ENCODE measurements at places on chromosomes 4 and X.
A peak's percentile ranks its signal among the peaks of the same experiment; 100 is the strongest.

DNA sequence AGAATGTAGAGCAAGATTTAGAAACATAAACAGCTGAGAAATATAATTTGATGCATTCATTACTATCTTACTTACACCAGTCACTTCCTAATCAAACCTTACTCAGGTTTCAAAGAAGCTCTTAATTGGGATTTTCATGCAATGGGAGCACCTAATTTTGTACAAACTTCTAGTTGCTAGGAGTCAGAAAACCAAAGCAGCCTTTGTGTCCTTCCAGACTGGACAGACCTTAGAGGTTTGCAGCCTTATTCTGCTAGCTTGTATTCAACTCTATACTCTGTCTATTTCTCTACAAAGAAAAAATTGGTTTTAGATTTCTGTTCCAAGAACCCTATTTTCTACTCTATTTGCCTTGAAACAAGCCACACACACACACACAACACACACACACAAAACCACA is 19.4 kb downstream of the GABRA2 start:
- DNase-seq: no peak

GRCh38 chr4:1409491-1410425 is 3.5 kb upstream of the NKX1-1 start:
- DNase-seq: no peak

- no peak for DNase-seq
Observed at GRCh38 chrX:17655211-17656034, 81.9 kb upstream of the SCML1 start.

- DNase-seq: no peak
Observed at GRCh38 chr4:20311856-20312255, 60.2 kb downstream of the SLIT2 start.

DNA sequence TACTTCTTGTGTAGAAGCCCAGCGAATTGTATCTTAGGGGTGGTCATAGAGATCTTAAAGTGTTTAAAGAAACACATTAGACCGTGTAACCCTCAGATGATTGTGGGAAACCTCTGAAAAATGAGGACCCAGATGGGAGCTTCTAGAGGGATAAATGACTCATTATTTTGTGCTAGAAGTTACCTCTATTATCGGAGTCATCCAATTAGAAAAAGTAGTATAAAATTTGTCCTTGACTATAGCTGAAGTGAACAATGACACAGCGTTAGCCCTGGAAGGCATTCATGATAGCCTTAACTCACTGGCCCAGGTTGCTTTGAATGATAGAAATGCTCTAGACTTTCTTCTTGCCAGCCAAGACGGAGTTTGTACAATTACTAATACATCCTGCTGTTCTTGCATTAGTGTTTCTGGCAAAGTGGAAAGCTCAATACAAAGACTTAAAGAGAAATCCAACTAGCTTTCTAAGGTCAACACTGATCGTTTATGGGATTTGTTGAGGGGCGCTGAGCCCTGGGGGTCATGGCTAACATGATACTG is 178.9 kb upstream of the VEGFC start:
- DNase-seq: no peak

DNA sequence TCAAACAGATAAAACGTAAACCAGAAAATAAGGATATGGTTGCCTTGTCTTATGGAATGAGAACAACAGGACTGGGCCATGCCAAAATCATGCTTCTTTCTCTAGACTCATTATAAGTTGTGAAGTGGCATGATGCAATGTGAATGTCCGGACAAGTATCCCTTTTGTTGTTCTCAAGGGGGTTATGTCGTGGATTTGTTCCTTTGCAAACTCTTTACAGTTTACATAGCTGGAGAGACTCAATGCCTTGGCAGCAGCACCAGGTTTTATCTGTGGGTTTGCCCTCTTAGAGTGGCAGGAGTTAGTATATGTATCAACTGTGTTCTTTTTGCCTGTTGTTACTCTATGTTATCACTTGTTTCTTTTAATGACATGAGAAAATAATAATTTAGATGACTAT is 41.4 kb downstream of the SPRY1 start:
- DNase-seq: no peak

DNA sequence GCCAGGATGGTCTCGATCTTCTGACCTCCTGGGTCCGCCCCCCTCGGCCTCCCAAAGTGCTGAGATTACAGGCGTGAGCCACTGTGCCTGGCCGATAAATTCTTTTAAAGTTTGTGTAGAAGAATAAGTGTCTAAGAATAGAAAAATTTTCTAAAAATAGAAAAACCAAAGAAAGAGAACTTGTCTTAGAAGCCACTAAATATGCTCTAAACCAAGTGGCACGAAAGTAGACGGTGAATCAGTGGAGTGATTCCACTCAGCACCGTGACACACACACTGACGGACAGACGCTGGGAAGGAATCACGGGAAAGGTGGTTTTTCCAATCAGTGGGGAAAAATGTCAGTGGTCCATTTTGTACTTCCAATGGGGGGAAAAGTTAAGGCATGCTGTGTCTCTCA is 72.7 kb upstream of the PSAPL1 start:
- no peak for DNase-seq

DNA sequence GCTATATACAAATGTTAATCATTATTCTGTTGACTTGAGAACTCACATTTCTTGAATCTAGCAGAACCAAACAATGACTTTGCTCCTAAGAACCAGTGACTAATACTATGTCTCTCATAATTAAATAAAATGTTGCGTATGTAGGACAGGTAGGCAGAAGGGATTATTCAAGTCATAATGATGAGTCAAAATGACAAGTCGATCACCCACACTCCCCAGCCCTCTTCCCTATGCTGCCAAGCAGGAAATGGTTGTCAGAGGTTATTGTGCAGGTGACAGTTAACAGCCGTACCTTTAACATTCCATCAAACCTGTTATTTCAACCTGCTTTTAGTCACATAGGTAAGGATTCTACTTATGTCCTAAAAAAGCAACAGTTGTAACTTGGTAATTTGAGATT is 22.0 kb upstream of the STK26 start:
- DNase-seq: no peak

DNA sequence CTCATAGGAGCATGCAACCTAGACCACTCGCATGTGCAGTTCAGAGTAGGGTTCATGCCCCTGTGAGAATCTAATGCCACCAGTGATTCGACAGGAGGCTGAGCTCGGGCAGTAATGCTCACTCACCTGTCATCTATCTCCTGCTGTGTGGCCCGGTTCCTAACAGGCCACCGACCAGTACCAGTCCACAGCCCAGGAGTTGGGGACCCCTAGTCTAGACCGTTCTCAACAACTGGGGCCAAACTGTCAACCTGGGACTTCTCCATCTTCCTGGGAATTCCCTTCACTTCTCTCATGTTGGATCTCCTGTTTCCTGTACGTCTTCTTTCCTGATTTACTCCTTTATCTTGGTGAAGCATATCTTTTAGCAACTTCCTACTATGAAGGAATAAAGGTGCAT is 79.4 kb upstream of the HELT start:
- no peak for DNase-seq

DNA sequence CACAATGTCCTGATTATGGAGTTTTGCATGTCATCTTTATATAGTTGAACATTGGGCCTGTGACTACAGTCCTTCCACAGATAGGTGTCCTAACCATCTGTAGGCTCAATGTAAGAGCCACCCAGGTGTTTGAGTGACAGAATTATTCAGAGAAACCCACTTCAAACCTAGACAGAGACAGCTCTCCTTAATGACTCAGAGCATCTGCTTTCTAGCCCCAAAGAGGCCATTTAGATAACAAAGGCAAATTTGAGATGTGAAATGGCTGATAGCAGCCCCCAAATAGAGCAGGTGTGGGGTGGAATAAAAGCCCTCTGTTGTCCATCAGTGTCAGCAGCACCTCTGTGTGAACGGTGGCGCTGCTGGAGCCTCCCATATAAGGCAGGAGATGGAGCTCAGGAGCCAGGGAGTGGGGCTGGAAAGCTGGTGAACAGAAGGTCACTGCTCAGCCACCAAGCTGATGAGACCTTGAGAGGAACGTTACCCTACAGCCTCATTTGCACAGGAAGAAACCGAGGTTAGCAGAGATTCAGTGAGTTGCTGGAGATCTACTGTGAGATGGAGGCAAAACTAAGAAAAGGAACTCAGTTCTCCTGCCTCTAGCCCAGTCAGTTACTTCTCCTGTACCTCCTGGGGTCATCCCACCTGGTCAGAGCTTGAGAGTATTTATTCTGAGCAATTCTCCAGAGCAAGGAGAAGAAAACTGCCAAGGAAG is 153.3 kb upstream of the LNX1 start:
- no peak for DNase-seq

GRCh38 chr4:185820146-185821028 is 8.4 kb upstream of the SORBS2 start:
- no peak for DNase-seq

GRCh38 chrX:139200793-139201192 is 329.7 kb upstream of the F9 start:
- no peak for DNase-seq

GRCh38 chr4:8645753-8646124 is 53.2 kb downstream of the CPZ start:
- no peak for DNase-seq

GRCh38 chrX:130018143-130018542 is 35.7 kb downstream of the BCORL1 start:
- DNase-seq: no peak

DNA sequence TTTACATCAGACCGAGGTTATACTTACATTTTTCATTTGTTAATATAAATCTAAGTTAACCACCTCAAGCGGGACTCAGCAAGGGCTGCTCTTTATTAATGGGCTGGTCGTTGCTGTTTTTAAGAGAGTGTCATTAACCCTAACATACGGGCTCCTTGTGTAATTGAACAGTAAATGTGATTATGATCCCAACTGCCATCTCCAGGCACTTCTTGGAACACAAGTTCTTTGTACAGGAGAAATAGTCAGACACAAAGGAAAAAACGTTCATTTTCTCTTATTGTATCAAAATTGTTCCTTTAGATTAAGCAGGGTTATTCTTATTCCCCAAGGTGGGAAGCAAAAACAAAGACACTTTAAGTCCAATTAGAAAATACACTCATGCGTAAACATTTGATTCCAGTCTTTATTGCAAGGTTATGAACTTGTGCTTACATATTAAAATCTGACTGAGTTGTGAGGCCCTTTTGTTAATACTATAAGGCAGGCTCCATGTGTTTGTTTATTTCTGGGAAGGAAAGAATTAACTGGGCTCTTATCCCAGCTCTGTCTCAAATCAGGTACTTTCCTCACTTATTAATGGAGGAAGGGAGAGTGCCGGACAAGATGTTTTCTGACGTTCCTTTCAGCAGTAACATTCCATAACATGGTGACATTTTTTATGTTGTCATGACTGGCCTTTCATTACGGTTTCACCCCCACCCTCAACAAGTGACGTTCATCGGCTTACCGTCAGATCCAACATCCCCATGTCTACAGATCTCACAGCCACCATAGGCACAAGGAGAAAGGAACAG is 95.9 kb downstream of the RASL11B start:
- DNase-seq: no peak

- DNase-seq: no peak
Observed at GRCh38 chr4:151238477-151238876, 38.5 kb upstream of the PRSS48 start.

- no peak for DNase-seq
Observed at GRCh38 chr4:26140150-26140898, 180.5 kb upstream of the RBPJ start.

GRCh38 chrX:30618160-30618765 is 35.0 kb upstream of the GK start:
- peak; percentile 52 for DNase-seq

GRCh38 chrX:101257448-101258258 is 33.5 kb downstream of the TAF7L start:
- DNase-seq: peak; percentile 8

DNA sequence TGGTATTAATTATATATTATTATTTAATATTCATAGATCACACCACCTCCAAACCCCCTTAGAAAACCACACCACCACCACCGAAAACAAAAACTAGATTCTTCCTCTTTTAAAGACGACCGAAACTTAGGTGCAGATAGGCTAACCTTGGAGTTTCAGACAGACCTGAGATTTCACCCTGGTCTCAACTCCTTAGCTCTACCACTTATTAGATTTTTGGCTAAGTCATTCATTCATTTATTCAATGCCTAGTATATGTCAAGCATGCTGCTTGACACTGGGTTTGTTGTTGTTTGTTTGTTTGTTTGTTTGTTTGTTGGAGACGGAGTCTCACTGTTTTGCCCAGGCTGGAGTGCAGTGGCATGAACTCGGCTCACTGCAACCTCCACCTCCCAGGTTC is 9.5 kb upstream of the BMP2K start:
- DNase-seq: no peak

GRCh38 chrX:101478366-101478765 is 6.9 kb upstream of the ARMCX4 start:
- DNase-seq: no peak

DNA sequence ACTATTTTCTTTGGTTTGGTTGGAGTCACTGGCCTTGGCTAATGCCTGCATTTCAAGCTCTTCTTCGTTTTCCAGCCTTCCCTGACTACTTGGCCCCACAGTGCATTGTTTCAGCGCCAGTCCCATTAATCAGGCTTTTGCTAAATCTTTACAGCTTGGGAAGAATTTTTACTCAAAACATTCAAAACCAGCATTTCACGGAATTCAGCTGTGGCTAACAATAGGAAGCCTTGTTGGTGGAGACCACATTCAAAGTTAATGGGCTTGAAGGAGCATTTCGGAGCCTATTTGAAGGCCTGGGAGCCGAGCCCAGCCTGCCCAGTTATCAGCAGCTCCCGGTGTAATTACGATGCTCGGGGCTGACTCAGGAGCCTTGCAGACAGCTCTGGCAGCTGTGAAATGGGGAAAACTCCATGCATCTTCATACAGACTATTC is 30.8 kb upstream of the VCX2 start:
- no peak for DNase-seq

GRCh38 chr4:153549405-153549804 is 83.2 kb downstream of the TMEM131L start:
- DNase-seq: no peak

DNA sequence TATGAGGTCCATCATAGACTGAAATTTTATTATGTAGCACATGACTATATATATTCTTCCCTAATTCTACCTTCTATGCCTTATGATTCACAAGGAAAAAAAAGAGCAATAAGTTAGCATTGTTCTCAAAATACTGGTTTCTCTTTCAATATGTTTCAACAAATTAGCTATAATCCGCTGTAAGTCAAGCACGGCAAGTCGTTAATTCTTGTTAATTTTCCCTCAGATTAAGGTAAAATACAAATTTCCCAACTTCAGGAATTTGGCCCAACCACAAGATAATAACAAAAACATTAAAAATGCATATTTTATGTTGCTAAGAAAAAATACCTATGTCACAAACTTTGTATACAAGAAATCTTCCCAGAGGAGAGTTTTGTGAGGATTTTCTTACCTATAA is 296.5 kb upstream of the GALNTL6 start:
- no peak for DNase-seq

DNA sequence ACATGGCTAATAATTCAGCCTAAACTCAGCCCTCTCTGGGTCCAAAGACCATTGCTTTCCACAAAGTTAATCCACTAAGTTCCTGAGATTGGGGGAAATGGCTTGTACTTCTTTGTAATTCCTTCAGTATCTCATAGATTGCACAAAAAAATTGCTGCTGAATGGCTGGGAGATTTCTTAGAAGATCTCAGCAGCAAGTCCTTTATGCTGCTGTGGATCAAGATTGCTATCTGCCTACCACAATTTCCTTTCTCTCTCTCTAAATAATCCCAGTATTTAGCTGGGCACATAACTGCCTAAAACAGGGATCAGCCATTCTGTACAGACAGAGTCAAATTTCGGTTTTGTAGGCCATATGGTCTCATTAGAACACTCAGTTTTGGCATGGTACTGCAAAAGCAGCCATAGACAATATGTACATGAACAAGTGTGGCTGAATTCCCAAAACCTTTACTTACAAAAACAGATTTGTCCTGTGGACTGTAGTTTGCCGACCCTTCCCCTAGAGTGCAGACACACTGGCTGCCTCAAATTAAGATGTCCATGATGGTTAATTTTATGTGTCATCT is 18.5 kb upstream of the HOPX start:
- DNase-seq: no peak

All from KBM-7 (cell line).